NCI-H1105 (cell line): ENCODE measurements at places on chromosomes 3 and 15.

DNA sequence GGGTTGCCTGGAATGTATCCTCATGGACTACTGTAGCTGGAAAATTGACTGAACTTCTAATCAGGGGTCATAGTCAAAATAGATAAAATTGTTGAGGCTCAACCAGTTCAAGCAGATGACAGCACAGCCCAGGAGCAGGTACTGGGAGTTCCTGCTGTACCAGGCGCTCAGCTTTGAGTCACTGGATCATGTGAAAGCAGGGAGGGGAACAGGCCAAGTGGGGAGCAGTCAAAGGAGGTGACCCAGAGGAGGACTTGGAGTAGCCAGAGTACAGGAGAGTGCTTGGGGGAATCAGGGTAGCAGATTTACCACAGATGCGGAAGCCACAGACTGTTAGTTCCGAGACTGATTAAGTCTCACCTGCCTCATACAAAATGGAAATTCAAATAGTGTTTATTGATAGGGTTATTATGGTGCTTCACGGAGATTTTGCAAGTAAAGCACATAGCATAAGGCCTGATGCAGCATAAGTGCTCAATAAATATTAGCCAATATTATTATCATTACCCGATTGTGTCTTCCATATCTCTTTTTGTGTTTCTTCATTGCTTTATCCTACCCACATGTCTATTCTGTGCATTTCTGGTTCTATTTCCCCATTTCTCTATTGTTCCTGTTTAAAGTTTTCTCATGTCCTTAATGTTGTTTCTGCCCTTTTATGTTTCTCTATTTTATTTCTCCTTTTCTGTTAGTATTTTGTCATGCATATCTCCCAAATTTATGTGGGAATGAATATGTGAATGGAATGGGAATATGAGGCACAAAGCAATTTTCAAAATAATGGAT, 369.2 kb upstream of the MCTP2 start:
- no peak for DNase-seq

DNA sequence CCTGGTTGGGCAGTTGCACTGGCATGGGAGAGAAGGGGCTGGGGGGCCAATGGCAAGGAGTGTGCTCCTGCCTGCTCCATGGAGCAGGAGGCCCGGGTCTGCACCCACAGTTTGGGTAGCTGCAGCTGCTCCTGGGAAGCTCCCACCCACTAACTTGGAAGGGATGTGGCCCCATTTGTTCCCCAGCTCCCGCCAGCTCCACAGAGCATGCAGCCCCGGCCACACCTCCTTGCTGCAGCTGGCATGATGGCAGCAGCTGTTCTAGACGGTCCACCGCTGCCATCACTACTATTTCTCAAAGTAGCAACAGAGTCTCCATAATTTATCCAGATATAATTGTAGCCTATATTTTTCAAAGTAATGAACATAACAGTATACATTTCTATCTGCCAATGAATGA, 65.8 kb downstream of the PIK3CB start:
- DNase-seq, result no peak

DNA sequence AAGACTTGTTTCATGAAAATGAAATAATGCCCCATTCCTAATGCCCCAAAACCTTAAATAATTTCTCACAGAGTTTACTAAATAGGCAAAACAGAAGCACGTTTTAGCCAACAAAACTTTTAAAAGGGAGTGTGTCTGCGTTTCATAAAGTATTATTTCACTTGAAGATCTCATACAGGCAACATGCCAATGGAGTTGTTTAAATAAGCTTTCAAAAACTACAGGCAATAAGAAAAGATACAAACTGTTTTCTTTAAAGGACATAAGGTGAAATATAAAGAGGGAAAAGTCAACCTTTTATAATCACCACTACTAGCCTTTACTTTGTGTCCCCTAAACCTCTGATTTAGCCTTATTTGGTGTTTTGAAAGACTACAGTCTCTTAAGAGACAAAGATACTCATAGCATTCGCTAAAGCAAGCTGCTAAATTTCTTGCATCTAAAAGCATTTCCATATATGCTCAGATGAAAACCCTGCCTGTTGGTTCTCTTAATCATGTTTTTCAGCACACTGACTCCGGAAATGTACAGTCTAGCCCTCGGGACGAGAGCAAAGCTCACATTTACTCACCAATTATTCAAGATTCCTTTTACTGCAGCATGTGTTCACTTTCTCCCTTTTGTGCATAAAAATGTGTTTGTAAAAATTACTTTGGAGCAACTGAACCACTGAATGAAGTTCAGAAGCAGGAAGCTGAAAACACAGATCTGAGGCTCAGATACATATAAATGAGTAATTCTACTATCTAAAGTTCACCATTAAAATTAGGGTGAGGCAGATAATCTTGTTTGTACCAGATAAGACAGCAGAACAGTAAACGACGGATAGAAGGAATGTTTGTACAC, 119.0 kb downstream of the GOLIM4 start:
- DNase-seq, result no peak

DNA sequence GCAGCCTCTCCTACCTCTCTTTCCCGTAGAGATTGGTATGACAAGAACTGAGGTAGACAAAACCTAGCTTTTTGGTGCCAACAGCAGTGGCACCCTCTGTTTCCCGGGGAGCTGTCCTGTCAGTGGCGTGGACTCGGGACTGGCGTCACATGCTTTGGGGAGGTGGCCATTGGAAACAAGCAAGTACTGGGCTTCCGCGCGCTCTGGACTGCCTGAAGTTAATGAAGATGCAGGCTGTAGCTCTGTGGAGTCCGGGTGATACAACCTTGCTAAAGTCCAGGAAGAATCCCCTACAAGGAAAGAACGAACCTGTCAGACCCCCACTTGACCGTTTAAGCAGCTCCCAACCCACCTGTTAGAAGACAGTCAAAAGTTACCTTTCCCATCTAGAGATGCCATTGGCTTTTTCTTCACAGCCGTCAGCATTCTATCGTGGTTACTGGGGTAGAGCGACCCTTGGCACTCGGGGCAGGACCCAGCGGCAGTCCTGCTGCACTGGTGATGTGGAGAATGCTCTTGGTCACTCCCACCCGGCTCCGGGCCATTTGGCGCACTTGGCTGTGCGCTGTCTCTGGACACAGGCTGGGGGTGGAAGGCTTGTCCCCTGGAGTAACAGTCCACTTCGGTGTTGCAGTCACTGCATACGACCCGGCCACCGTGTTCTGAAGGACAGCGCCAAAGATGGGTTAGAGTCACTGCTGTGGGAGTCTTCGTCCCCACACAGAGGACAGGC, 120.5 kb downstream of the LRIG1 start:
- no peak for DNase-seq

- DNase-seq, result no peak
These were observed 29.3 kb downstream of the SLC4A7 start for GRCh38 chr3:27454914-27455313.

- no peak for DNase-seq
These were observed 4.6 kb downstream of the SNUPN start for GRCh38 chr15:75620841-75621391.

- DNase-seq, result no peak
These were observed 49.8 kb downstream of the ST3GAL6 start for GRCh38 chr3:98812851-98813374.
